ENCODE measurements at places on chromosomes 2 and 18.

GRCh38 chr2:105442721-105443120 is 43.9 kb upstream of the FHL2 start:
- no peak for DNase-seq

GRCh38 chr2:163834221-163834620 is 98.4 kb upstream of the FIGN start:
- no peak for DNase-seq

DNA sequence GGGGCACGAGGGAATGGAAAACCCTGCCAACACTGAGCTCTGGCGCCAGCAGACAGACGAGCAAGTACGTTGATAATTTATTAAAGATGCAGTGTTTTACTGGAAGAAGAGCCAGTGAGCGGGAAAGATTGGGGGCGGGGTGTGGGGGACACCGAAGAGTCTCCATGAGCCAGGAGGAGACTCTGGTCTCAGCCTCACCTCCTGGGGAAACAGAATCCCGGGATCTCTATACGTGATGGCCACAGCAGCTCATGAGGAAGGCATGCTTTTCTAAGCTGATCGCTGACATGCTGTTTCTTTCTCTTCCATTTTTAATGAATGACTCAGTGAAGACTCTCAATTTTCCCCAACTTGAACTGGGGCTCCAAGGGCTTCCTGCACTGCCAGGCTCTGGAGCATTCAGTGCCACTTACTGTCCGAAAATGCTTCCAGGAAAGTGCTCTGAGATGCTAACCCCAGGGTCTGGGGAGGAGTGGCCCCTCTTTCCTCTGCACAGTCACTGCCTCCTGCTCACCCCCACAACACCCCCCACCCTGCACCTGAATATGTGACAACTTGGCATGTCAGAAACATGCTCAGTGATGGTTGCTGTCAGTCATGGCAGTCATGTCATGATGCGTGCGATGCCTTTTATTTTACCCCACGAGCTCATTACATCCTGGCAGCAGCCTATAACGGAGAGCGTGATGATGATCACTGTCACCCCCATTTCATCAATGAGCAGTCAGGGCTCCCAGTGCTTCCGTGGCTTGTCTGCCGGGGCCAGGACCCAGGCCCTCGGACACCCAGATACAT is 164.2 kb upstream of the CAPN13 start:
- no peak for DNase-seq

GRCh38 chr2:159506202-159506601 is 110.1 kb downstream of the BAZ2B start:
- no peak for DNase-seq

GRCh38 chr2:69827796-69828540 is 1.5 kb upstream of the GMCL1 start:
- DNase-seq, result no peak

DNA sequence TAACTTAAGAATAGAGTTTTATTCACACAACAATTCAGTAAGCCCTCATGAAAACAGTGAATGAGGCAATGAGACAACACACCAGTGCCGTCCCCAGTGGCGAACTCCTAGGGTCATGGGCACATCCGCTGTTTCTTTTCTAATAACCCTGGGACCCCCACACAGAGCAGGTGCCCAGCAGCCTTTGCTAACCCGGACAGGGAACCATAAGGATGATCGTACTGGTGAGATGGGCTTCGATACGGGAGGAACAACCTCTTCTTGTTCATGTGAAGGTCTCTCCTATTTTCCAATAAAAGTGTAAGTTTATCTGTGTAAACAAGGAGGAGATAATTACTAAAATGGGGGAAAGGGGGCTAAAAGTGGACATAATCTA is 97.4 kb upstream of the MGAT4A start:
- DNase-seq, result no peak

GRCh38 chr2:25420820-25421237 is 79.1 kb upstream of the DNMT3A start:
- no peak for DNase-seq

- DNase-seq, result peak; percentile 98
Observed at GRCh38 chr2:149587220-149587949, at the start of gene MMADHC. Gene MMADHC, minus strand, starts transcription at chr2:149587775. Its CDS starts 678 bp downstream, at chr2:149587097.

DNA sequence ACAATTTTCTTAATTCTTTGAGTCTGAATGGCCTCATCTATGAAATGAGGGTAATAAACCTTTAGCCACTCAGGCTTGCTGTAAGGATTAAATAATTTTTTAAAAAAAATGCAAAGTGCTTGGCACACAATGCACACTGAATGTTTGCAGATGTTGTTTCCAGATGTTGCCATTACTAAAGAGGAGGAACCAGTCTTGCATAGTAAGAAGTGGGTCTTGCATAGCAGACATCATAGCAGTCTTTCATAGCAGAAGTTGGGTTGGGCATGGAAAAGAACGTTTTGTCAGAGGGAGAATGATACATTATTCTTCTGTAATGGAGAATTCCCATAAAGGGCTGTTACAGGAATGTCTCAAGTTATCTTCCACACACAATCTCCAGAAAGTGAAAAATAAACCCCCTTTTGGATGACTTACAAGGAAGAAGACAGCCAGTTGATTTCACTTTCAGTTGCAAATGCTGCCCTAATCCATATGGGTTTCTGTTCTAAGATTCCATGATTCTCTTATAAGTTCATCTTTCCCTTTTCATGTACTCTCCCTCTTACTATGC is 327.7 kb downstream of the SUCLG1 start:
- no peak for DNase-seq

DNA sequence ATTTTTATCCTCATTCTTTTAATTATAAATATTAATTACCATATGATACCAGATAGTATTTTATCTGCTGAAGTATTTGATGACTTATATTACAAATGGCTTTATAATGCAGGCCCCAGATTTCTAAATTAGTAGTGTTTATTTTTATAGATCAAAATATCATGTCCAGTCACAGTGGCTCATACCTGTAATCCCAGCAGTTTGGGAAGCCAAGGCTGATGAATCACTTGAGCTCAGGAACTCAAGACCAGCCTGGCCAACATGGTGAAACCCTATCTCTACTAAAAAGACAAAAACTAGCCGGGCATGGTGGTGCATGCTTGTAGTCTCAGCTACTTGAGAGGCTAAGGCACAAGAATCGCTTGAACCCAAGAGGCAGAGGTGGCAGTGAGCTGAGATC is 100.1 kb upstream of the ARHGAP15 start:
- no peak for DNase-seq

- DNase-seq, result no peak
Observed at GRCh38 chr2:217746808-217747207, 256.0 kb downstream of the TNS1 start.

DNA sequence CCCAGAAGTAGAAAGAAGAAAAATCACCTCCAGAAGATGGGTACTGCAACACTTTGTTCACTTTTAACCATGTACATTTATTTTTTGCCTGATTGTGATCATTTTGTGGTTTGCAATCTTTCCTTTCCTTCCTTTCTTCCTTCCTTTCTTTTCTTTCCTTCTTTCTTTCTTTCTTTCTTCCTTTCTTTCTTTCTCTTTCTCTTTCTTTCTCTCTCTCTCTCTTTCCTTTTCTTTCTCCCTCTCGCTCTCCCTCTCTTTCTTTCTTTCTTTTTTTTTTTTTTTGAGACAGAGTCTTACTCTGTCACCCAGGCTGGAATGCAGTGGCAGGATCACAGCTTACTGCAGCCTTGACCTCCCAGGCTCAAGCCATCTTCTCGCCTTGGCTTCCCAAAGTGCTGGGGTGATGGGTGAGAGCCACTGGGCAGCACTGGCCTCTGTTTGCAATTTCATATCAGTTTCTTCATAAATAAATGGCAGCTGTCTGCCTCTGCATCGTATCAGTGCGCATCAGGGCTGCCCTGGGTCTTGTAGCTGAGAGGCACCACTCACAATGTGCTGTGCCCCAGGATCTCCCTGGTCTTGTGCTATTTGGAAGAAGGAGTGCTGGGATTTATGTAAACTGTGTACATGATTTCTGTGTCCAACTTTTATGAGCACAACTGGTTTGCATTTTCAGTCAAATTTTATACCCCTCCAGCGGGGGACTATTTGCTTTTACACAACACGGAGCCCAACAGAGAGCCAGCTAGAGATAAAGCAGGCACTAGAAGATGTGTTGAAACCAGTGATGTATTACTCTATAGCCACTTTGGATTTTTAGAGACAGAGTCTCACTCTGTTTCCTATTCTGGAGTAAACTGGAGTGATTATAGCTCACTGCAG is 6.9 kb upstream of the LIMS2 start:
- no peak for DNase-seq

DNA sequence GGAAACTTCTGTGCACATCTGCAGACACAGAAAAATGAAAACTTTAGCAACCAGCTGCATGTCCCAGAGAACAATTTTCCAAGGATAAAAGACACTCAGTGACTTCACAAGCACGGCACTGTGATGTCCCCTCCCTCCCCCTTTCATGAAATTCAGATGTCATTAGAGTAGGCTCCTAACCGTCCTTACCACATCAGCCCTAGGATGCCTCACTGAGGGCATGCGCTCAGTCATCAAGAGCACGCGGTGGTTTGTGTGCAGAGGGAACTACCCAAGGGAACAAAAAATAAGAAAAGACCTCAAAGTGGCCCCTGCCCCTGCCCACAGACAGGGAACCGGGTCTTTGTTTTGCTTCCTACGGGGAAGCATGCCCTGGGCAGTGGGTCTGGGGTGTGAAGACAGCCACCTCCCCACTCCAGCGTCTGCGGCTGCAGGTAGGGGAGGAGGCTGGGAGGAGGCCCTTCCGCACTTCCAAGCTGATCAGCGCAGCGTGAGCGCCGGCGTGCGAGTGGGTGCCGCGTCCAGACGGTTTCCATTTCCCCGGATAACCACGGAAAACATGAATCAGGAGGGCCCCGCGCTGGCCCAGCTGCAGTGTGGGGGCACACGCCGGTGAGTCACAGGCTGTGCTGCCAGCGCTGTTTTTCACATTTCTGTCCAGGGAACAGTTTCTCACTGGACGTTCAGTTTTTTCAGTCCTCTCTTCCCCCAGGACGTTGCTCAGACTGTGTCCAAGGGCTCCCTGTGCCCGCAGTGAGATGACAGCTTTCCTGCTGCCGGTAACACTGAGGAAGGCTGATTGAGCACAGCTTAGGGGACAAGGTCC is 70.6 kb downstream of the COPS8 start:
- peak; percentile 93 for DNase-seq
